Renal cortical epithelial cell (primary cell): ENCODE measurements at places on chromosomes 2 and 18. TPM values are rescaled to one million over a fixed set of nuclear protein-coding genes. Genes with fewer than 3 reads are reported as not detected.

Gene HJURP
- total RNA-seq = 1.1 and 13.0 TPM in 2 replicates

Gene HRH4
- total RNA-seq = 0.05 TPM in 1 of 2 replicates, not detected in the other

Gene EXOC6B
- total RNA-seq = 18.4 and 56.0 TPM in 2 replicates

Gene TBC1D8
- 12.3 and 22.8 TPM in 2 replicates for total RNA-seq

Gene PRSS56
- not detected in 2 replicates for total RNA-seq

Gene CHMP3
- 105 and 241 TPM in 2 replicates for total RNA-seq

Gene AKAIN1
- not detected in 2 replicates for total RNA-seq

Gene DSG4
- not detected in 2 replicates for total RNA-seq
